Kidney capillary endothelial cell (primary cell): ENCODE measurements at places on chromosomes 7 and 10.
A peak's percentile ranks its signal among the peaks of the same experiment; 100 is the strongest.

DNA sequence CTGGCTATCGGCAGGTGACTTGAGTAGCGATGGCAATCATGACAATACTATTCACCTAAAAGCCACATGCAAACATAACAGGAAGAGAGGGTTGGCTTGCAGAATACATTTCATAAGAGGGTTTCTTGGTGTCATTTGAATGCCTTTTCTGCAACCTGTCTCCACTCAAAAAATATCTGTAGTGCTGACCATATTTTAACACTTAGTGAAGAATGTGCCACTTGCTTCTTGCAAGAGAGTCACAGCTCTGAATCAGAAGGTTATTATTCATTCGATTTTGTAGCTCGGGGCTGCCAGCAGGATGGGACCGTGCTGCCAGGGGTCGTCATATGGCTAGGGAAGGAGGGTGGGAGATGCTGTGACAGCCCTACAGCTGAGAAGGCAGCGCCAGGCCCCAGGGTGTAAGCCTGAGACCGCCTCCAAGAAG lies 152.0 kb upstream of the PITRM1 start:
- DNase-seq: no peak

DNA sequence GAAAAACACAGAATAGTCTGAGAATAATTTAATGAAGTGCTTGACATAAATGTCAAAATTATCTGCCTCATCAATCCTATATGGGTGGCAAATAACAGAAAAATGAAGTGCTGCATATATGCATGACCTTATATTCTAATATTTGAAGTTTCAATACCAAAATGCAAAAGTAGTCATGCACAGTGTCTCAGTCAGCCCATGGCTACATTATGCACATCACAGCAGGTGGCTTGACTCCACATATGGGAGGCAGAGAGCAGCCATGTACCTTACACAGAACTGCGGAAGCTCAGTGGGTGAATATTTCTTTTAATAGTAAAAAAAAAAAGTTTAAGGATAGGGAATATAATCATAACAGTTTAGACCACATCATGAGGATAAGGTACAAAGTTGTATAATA lies 17.4 kb upstream of the LIPN start:
- DNase-seq: no peak

- DNase-seq: peak; percentile 10
Measured at GRCh38 chr10:116690356-116691322, 51.7 kb downstream of the HSPA12A start.

DNA sequence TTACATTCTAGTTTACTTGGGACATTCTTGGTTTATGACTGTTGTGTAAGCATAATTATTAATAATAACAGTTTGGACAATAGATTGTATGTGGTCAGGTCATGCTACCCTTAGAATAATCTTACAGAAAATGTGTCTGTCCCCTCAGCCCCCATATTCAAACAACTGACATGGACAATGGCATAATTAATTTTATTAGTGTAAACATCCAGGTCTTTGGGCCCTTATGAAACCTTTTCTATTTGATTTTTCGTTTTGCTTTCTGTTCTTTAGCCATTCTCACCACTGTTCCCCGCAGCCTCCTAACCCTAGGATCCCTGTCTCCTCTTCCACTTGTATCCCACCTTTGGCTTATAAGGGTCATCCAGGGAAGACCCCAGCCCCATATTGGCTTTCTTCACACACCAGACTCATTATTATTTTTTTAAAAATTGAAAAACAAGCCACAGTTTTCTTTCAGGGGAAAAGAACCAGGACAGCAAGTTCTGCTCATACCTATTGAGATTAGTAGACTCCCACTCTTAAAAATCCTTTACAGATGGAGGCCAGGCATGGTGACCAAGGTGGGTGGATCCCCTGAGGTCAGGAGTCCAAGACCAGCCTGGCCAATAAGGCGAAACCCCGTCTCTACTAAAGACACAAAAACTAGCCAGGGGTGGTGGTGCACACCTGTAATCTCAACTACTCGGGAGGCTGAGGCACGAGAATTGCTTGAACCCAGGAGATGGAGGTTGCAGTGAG lies 11.5 kb downstream of the VIM start:
- no peak for DNase-seq

GRCh38 chr10:84008878-84009277 lies 130.4 kb upstream of the GHITM start:
- peak; percentile 24 for DNase-seq

GRCh38 chr7:117951691-117952280 lies 78.5 kb upstream of the CTTNBP2 start:
- no peak for DNase-seq

- no peak for DNase-seq
Measured at GRCh38 chr10:486206-486605, 203.3 kb downstream of the DIP2C start.

DNA sequence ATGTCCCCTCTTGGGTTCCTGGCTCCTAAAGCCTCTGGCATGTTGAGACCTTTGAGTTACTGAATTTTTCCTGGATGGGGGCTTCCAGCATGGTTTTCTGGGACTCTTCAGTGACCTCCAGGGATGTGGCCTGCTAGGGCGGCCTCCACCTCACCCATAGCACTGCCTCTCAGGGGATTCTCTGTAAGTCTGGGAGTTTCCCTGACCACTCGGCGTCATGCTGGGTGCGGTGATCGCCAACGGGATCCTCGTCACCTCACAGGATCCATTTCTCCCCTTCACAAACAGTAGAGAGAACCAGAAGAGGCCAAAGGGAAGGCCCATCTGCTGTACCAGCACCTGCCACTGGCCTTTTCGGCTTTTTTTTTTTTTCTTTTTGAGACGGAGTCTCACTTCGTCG lies 84.3 kb downstream of the NPTX2 start:
- no peak for DNase-seq

DNA sequence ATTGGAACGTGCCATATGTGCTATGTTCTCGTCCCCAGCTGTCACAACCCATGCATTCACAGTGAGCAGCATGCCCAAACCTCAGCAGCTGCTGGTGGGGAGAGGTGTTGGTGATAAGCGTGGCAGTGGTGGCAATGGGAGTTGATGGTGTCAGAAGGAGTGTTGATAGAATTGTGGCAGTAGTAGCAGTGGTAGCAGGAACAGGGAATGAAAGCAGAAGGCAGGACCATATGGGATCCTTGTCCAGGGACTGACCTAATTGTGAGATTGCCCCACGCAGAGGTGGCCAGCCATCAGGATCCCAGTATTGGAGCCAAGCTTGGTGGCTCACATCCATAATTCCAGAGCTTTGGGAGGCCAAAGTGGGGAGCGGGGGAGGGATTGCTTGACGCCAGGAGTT lies 276.3 kb downstream of the GALNT17 start:
- no peak for DNase-seq

GRCh38 chr10:71538608-71539260 lies 142.0 kb downstream of the CDH23 start:
- no peak for DNase-seq

DNA sequence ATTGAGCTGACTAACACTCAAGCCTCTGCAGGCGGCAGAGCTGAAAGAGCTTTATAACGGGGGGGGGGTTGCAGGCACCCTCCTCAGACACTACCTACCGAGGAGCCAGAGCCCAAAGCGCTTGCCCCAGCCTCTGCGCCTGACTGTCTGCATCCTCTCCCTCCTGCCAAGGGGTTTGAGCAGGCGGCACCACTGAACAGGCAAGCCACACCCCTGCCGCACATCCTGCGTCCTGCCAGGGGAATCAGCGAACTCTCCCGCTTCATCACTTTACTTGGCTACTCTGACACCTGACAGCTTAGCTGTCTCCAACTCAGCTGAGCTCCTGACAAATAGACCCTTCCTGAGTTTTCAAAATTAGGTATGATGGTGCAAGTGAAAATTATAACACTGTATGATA lies 432.6 kb upstream of the ANKRD30A start:
- no peak for DNase-seq
